ENCODE measurements at places on chromosomes 13 and 19.

GRCh38 chr19:9966448-9966847, 30.1 kb upstream of the OLFM2 start:
- peak; percentile 43 for DNase-seq
- H3K4me3 ChIP-seq, result peak overlapping the region; percentile 39
- H3K36me3 ChIP-seq, result no peaks in the 10 kb centered on the region
- no peaks in the 10 kb centered on the region for H3K4me1 ChIP-seq
- H3K27ac ChIP-seq, result no peak overlapping the region
- H3K27me3 ChIP-seq, result no peaks in the 10 kb centered on the region

GRCh38 chr13:112067871-112068539, 1.1 kb downstream of the SOX1 start:
- peak overlapping the region; percentile 33 for H3K4me3 ChIP-seq
- H3K36me3 ChIP-seq, result no peaks in the 10 kb centered on the region
- H3K27me3 ChIP-seq, result peaks cover 70% of the 10 kb centered on the region
- peaks cover 3% of the 10 kb centered on the region for H3K4me1 ChIP-seq
- DNase-seq, result no peak

- H3K27ac ChIP-seq, result no peak overlapping the region
- H3K4me1 ChIP-seq, result no peaks in the 10 kb centered on the region
- H3K27me3 ChIP-seq, result no peaks in the 10 kb centered on the region
- H3K36me3 ChIP-seq, result no peaks in the 10 kb centered on the region
- DNase-seq, result no peak
- no peak overlapping the region for H3K4me3 ChIP-seq
Observed at GRCh38 chr19:3451451-3451866, 28.9 kb downstream of the SMIM24 start.

DNA sequence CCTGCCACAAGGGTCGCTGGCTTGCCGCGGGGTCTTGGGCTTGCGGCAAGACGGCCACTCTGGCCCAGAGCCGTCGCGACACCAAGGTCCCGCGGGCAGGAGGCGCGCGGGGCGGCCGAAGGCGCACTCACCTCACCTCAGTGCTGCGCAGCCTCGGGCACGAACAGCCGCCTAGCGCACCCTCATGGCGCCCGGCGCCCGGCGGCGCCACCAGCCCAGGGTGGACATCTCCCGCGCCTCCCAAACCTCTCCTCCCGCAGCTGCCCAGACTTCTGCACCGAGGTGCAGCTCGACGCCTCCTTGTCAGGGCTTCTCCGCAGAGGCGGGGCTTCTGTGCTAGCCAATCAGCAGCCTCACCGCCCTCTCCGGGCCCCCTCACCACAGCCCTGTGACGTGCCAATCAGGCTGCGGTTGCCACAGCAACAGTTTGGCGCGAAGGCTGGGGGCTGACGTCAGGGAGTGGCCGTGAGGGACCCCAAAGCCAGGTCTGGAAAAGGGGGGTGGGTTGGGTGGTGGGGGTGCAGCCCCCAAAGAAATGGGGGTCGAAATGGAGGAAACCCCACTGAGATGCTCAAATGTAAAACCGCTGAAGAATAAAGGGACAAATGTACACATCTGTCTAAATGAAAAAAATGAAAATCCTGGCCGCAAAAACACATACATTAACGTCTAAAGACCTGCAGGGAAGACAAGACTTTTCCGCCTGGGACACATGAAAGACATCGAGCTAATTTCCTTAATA, at the start of the genes PEG3 and ZIM2:
PEG3 (minus strand) TSS at position 276 of the 742 bp plus-strand sequence. CDS start 16,071 bp downstream, outside the sequence.
ZIM2 (minus strand) TSS at position 276 of the 742 bp plus-strand sequence. CDS start 16,449 bp downstream, outside the sequence.
- no peak within 1 kb of the TSS for H3K4me3 ChIP-seq
- no peak for DNase-seq
- no peaks in the 10 kb centered on the region for H3K4me1 ChIP-seq
- H3K27ac ChIP-seq, result no peak within 1 kb of the TSS

- H3K4me3 ChIP-seq, result no peak overlapping the region
- no peaks in the 10 kb centered on the region for H3K27me3 ChIP-seq
- DNase-seq, result no peak
- no peaks in the 10 kb centered on the region for H3K4me1 ChIP-seq
- no peak overlapping the region for H3K27ac ChIP-seq
Observed at GRCh38 chr13:48511621-48512230, 21.2 kb downstream of the RCBTB2 start.

- no peaks in the 10 kb centered on the region for H3K4me1 ChIP-seq
- no peak overlapping the region for H3K4me3 ChIP-seq
- no peak overlapping the region for H3K27ac ChIP-seq
Observed at GRCh38 chr13:30026093-30026492, 175.7 kb upstream of the UBL3 start.

- H3K4me1 ChIP-seq, result 0 out of 2 replicates have a peak, but pooled peaks cover 1% of the 10 kb centered on the region
- no peaks in the 10 kb centered on the region for H3K36me3 ChIP-seq
- peak within 1 kb of the TSS; percentile 70 for H3K4me3 ChIP-seq
- H3K27ac ChIP-seq, result no peak within 1 kb of the TSS
Observed at GRCh38 chr19:4278419-4279266, at the start of gene SHD. Gene SHD (plus strand): TSS chr19:4279266. CDS start chr19:4280064, 798 bp downstream.

- H3K4me3 ChIP-seq, result peak overlapping the region; percentile 48
- peaks cover 2% of the 10 kb centered on the region for H3K4me1 ChIP-seq
- no peak for DNase-seq
- H3K36me3 ChIP-seq, result no peaks in the 10 kb centered on the region
- H3K27ac ChIP-seq, result no peak overlapping the region
Observed at GRCh38 chr19:49056101-49056901, 1.2 kb downstream of the CGB7 start.

DNA sequence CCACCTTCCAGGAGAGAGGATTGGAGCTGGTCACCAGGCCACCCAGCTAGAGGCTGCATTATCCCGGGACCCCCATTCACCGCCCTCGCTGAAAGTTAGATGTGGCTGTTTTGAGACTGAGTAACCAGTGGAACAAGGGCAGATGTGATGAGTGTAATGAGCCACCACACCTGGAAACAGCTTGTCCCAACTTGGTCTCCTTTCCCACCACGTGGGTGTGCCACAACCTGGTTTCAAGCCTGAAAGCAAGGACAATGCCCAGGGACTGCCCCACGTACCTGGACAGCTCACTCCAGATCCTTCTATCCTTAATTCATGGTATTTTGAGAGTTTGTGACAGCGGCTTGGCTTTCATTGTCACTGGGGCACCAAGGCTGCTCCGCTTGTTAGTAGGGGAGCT, 7.0 kb downstream of the LGI4 start:
- H3K36me3 ChIP-seq, result no peaks in the 10 kb centered on the region
- H3K4me1 ChIP-seq, result 0 out of 2 replicates have a peak, but pooled peaks cover 2% of the 10 kb centered on the region
- DNase-seq, result no peak
- no peak overlapping the region for H3K4me3 ChIP-seq
- H3K27ac ChIP-seq, result no peak overlapping the region

GRCh38 chr19:10586396-10586795, 716 bp downstream of the AP1M2 start:
- 0 out of 2 replicates have a peak, but pooled peaks cover 4% of the 10 kb centered on the region for H3K36me3 ChIP-seq
- DNase-seq, result no peak

GRCh38 chr13:112073245-112074138, 6.5 kb downstream of the SOX1 start:
- peaks cover 53% of the 10 kb centered on the region for H3K27me3 ChIP-seq
- no peak overlapping the region for H3K27ac ChIP-seq
- peak overlapping the region; percentile 51 for H3K4me3 ChIP-seq
- H3K4me1 ChIP-seq, result peaks cover 4% of the 10 kb centered on the region
- no peaks in the 10 kb centered on the region for H3K36me3 ChIP-seq
- DNase-seq, result no peak

DNA sequence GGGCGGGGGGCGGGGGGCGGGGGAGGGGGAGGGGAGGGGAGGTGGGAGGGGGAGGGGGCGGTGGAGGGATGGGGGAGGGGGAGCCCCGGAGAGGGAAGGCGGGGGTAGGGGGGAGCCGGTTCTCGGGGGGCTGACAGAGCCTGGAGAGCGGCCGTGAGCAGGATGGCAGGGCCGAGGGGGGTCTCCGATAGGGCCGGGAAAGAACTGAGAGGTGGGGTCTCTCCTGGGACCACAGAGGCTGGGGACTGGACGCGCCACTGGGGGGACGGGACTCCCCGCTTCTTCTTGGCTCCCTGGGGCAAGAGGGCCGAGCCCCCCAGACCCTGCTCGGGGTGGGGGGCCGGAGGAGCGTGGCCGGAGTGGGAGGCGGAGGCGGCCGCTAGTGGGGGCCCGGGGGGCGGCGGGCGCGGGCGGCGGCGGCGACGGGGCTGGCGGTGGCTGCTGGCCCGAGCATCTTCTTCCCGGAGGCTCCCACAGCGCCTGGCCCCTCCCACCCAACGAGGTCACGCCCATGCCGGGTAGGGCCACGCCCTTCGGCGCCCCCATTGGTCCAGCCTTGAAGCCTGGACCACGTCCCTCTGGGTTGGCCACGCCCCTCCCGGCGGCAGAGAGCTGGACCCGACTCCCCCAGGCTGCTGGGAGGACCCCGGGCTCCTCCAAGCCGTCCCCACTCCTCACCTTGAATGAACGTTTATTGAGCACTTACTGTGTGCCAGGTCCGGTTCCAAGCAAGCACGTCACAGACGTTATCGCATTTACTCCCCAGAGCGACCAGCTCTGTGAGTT, at the start of gene NOVA2:
NOVA2 (minus strand) TSS at position 313 of the 786 bp plus-strand sequence. CDS start 514 bp downstream, outside the sequence.
- no peaks in the 10 kb centered on the region for H3K36me3 ChIP-seq
- no peaks in the 10 kb centered on the region for H3K27me3 ChIP-seq
- DNase-seq, result peak; percentile 79
- H3K27ac ChIP-seq, result no peak within 1 kb of the TSS

GRCh38 chr13:44768775-44769581, 192.8 kb upstream of the TSC22D1 start:
- no peak overlapping the region for H3K4me3 ChIP-seq

DNA sequence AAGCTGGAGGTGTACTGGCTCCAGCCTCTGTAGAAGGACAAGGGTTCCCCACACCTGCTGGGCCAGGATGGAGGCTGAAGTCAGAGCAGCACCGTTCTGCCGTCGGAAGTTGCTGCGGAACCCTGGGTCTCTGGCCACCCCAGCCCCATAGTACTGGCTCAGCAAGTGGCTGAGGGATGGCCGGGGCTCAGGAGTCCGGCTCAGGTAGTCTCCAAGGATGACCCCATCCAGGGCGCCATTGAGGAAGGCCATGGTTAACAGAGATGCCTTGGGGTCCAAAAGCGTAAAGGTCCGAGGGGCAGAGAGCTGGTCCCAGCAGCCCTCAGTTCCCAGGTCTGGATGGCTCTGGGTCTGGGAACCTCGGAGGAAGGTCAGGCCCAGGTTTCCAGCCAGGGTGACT, 3.7 kb downstream of the PGLYRP2 start:
- H3K4me3 ChIP-seq, result no peak overlapping the region
- no peak overlapping the region for H3K27ac ChIP-seq
- DNase-seq, result no peak
- no peaks in the 10 kb centered on the region for H3K36me3 ChIP-seq

DNA sequence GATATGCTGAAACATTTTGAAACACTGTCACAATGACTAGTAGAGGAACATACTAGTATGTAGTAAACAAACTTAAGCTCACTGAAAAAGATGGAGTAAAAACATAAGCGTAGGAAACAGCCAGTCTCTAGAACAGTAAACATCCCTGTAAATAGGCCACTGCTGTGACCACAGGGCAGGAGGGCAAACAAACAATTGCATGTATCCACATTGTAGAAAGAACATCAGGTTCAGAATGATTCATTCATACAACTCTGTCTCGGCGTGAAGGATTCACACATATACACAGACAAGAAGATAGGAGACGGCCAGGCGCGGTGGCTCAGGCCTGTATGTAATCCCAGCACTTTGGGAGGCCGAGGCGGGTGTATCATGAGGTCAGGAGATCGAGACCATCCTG, 390.1 kb downstream of the IRS2 start:
- H3K27me3 ChIP-seq, result no peaks in the 10 kb centered on the region
- no peak overlapping the region for H3K4me3 ChIP-seq
- H3K27ac ChIP-seq, result no peak overlapping the region
- no peaks in the 10 kb centered on the region for H3K4me1 ChIP-seq

GRCh38 chr13:99766641-99767045, 204.9 kb downstream of the ZIC5 start:
- H3K4me3 ChIP-seq, result no peak overlapping the region
- no peaks in the 10 kb centered on the region for H3K36me3 ChIP-seq
- no peak overlapping the region for H3K27ac ChIP-seq
- peak; percentile 68 for DNase-seq
- peaks cover 2% of the 10 kb centered on the region for H3K4me1 ChIP-seq

DNA sequence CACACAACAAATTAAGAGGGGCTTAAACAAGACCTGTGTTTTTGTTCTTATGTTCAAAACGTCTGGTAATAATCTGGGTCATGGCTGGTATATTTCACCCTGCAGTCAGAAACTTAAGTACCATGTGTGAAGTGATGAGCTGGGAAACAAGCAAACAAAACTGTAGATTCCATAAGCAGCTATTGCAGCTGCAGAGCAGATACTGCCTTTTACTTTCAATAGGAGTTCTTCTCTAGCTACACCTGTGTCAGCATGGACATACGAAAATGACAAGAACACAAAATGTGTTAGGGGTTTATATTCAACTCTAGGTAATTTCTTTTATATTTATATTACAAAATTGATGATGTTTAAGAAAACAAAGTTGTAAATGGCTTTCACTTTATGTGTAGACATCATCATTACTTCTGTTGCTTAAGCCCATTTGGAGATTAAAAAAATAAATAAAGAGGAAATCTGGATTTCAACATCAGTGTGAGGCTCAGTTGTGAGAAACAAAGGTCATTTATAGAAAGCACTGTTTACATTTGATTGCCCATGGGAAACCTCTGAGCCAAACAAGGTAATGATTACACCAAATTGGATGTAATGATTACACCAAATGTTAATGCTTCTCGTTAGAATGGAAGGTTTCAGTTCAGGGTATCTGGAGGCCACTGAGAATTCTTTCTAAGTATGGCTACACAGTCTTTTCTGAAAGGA, 451.0 kb upstream of the SLC10A2 start:
- no peak overlapping the region for H3K4me3 ChIP-seq
- no peaks in the 10 kb centered on the region for H3K27me3 ChIP-seq
- H3K4me1 ChIP-seq, result peaks cover 1% of the 10 kb centered on the region
- no peak for DNase-seq
- no peak overlapping the region for H3K27ac ChIP-seq
- no peaks in the 10 kb centered on the region for H3K36me3 ChIP-seq

DNA sequence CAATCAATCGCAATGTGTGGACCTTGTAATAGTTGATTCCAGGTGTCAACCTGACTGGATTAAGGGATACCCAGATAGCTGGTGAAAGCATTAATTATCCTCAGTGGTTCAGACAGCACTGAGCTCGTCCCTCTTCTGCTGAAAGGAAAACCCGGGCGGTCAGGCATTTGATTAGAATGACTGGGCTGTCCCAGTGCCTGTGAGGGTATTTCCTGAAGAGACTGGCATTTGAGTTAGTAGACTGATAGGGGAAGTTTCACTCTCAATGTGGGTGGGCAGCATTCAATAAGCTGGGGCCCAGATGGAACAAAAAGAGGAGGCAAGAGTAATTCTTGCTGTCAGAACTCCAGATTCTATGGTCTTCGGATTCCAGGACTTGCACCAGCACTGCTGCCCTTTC, 31.9 kb downstream of the KPNA3 start:
- no peak overlapping the region for H3K4me3 ChIP-seq
- no peaks in the 10 kb centered on the region for H3K4me1 ChIP-seq
- no peak overlapping the region for H3K27ac ChIP-seq
- H3K27me3 ChIP-seq, result no peaks in the 10 kb centered on the region
- DNase-seq, result no peak

Measured in iPS DF 6.9 (cell line).